ENCODE measurements at places on chromosomes 2 and 18. TPM values are rescaled to one million over a fixed set of nuclear protein-coding genes. Genes with fewer than 3 reads are reported as not detected.

GRCh38 chr2:190515687-190516086 is 18.8 kb downstream of the NEMP2 start:
- no peak for DNase-seq

DNA sequence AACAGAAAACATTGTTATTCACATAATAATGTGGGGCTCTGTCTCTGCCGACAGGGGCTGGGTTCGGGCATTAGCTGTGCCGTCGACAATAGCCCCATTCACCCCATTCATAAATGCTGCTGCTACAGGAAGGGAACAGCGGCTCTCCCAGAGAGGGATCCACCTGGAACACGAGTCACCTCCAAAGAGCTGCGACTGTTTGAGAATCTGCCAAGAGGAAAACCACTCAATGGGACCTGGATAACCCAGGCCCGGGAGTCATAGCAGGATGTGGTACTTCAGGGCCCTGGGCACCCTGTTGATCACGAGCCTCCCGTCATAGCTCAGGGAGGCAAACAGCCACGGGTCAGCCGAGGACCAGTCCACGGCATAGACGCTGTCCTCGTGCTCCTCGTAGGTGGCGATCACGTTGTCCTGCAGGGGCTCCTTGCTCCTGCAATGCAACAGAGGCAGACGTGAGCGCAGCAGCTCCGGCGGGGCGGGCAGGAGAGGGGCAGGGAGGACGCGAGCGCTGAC is 188.5 kb downstream of the EIPR1 start:
- no peak for DNase-seq

DNA sequence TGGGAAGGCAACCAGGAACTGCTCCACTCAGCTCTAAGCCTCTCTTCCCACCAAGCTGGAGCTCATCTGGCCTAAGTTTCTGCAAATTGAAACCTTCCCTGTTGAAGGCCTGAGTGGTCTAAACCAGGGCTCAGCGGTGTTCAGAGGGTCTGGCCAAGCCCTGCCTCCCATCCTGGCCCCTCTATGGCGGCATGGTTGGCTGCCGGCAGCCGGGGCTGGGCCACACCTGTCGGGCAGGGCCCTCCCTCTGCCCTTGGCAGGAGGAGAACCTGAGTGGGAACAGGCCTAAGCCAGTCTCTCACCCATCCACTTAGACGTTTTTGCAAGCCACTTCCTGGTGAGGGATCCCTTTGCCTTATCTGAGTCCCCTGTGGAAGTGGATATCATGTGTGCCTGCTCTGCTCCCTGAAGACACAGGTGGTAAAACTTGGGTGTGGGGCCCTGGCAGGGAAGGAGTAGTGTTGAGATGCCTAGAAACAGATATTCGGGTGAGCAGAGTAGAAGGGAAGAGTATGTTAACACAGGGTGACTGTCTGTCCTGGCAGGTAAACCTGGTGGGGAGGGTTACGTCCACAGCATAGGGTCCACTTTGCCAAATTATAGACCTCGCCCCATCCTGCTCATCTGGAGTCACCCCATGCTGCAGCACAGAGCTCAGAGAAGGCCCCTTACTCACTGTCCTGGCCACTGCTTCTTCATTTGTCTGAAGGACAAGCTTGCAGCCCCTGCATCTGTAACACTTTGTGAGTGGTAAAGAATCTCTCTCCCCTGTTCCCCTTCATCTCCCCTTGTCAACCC is 63.0 kb upstream of the SIX2 start:
- no peak for DNase-seq

DNA sequence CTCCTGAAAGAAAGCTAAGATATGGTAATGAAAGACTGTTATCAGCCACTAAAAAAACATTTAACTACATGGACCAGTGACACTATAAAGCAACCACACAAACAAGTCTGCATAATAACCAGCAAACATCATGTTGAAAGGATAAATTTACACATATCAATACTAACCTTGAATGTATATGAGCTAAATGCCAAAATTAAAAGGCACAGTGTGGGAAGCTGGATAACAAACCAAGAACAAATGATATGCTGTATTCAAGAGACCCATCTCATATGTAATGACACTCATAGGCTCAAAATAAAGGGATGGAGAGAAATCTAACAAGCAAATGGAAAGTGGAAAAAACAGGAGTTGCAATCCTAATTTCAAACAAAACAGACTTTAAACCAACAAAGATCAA is 213.1 kb upstream of the CDH2 start:
- no peak for DNase-seq

- no peak for DNase-seq
Observed at GRCh38 chr2:235934774-235935484, 233.3 kb downstream of the GBX2 start.

POU3F3 gene
- total RNA-seq, result not detected
